Coronary artery (tissue), 2 donors: ENCODE measurements at places on chromosomes 3 and 15.

DNA sequence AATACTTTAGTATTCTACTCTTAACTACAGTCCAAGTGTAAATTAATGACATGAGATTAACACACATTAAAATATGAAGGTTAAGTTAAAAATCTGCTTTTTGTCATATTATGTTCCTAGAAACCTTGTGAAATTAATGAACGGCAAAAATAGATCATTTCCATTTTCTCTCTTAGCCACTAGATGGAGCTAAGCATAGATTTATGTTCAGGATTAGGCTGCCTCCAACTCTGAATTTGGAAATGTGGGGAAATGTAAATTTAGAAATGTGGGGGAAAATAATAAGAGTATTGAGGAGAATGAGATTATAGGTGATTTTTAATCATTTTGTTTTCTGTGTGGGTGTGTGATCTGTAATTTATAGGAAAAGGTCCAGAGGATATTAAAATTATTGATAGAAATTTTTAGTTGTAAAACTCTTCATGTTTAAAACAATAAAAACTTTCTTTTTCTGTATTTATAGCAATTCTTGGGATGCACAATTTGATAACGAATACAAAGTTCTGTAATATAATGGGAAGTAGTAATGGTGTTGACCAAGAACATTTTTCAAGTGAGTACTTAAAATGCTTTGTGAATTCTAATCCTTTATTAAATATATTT, 59.2 kb downstream of the TMOD3 start:
- DNase-seq: no peak

DNA sequence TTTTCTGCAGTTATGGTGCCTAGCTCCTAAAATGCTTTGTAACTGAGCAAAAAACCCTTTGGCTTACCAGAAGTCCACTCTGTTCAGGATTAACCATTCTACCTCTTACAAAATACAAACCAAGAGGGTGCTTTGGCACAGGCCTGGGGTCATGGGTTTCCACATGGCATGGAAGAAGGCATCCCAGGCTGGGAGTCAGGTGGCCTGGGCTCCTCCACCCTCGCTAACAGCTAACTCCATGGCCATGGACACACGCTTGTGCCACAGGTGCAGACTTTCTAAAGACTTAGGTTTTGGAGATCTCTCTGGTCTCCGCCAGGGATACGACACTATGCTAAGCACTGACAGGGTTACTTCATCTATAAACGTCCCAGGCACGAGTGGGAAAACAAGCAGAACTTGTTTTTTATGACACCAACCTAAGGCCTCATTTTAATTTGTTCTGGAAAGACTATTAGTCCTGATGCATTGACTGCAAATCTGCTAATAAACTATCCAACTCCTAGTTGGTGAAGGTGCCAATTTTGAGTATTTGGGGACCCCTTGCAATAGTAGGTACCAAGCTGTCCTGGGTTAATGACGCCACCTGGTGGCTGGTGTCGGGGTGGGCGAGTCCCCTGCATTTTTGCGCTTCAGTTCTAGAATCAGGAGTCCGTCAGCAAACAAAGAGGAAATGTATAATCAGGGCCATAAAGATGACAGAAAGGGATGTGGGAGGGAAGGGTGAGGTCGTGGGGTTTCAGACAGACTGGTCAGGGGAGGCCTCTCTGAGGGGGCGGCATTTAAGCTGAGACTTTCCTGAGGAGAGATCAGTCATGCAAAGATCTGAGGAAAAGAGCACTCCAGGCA, 10.3 kb upstream of the ALDH1A3 start:
- DNase-seq: no peak

DNA sequence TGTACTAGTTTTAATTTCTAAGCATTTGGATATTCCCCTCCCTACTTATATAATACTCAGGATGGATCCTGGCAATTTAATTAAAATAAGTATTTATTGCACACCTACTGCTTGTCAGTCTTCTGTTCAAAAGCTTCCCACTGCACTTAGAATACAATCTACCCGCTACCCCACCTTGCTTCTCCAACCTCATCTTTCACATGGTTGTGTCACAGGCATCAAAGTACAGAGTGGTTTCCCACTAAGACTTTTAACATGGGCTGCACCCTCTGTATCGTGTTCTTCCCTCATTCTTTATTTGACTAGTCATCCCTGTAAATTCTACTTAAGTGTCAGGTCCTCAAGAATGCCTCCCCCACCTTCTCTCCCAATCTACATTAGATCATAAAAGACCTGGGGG, 35.0 kb downstream of the RIOX2 start:
- DNase-seq: no peak

DNA sequence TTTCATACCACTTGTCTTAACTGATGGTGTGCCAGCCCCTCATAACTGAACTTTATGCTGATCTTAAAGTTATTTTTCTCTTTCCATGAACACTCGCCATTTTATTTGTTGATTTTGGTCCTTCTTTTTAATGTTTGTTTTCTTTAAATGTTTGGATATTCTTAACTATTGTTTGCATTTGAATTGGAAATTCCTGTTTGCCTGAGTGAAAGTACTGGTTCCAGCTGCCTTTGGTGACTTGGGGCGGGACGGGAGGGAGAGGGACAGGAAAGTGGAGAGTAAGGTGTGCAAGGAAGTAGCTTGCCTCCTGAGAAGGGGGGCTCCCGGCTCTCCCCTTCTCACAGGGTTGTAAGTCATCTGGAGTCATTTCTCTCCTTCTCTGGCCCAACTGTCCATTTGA, 287.1 kb upstream of the PPP2R3A start:
- DNase-seq: no peak

DNA sequence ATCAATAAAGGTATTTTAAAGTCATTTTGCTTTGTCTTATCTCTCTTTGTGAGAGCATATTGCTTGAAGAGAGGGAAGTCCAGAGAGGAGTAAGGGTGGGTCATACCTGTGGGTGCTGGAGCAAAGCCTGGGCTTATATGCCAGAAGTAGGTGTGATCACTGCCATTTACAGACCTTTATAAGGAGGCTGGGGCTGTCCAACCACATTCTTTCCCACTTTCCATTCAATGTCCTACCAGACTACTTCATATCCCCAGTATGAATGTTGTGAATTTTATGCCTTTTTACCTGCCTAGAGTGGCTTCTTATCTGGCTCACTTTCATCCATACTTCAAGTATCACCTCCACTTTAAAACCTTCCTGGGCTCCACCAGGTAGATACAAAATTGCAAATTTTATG, 39.4 kb upstream of the ST6GAL1 start:
- DNase-seq: no peak
